Endodermal cell (in vitro differentiated cells): ENCODE measurements at places on chromosomes 7 and 10.
A peak's percentile ranks its signal among the peaks of the same experiment; 100 is the strongest.

DNA sequence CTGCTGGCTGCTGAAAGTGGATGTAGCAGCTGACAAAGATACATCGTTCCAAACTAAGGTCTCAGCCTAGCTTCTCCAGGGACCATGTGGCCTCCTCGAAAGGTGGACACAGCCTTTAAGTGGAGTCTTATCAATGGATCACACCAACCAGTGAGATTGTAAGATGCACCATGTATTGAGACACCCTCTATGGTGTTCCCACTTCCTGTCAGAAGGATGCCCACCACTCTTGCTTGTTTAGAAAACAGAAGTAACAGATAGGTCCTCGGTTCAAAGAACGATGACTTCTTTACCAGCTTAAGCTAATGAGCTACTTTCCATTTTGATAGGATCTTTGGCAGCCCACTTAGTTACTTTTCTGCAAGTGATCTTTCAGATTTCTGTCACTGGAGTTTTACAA, 34.3 kb downstream of the SLC25A13 start:
- DNase-seq, result no peak

DNA sequence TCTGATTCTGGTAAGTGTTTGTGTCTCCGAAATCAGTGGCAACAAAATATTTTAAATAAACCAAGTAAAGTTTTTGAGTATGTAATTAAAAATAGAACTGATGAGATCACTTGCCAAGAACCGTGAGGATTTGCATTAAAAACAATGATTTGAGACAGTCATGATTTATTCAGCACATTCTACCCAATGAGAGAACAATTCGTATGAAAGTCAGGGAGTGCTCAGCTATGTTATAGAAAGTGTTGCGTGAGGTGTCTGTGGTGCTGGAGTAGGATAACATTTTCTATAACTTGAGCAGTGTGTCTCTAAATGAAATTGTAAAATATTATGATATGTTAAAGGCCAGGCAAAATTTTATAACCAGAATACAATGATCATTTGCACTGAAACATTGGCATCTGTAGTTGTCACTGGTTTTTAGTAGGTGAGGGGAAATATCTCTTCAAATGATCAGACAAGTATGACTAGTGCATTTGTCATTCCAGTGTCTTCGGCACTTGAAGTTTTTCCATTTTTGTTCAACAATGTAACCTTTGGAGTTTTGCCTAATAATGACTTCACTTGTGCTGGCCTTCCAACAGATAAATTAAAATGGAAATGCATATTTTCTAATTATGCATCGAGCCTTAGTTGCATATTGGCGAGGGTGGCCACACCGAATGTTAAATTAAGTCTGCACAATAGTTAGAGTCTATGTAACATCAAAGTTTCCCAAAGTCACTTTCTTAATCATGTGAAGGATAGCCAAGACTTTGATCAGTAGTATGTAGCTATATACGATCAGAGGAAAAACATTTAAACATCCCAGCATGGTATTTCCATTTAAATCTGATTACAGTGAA, 335.9 kb downstream of the GFRA1 start:
- DNase-seq, result no peak

DNA sequence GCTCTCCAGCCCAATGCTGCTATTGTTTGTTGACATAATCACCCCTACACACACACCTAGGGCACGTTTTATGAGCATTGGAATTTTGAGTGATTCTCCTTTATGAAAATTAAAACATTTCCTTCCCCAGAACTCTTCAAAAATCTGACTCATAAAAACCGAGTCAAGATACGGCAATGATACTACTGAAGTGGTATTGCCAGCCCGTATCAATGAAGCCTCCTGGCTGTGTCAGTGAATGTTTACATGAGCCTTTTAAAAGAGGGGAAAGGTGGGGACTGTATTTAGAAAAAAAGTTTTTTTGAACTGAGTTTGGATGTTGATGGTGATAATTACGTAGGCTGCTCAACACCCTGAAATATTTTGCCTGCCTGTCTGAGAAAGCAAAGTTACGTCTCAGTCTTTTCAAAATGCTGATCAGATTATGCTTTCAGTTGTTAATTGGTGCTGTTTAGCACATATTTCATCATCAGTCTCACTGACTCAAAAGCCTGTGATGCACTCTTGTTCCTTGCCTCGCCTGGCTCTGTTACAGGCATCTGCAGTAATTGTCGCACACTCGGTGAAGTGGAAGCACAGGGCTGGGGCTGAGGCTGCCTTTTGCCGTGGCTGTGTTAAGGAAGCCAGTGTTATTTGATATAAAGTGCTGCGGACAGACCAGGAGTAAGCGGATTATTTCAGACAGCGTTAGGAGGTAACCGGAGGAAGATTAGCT, 157.4 kb upstream of the TCF7L2 start:
- DNase-seq, result no peak

DNA sequence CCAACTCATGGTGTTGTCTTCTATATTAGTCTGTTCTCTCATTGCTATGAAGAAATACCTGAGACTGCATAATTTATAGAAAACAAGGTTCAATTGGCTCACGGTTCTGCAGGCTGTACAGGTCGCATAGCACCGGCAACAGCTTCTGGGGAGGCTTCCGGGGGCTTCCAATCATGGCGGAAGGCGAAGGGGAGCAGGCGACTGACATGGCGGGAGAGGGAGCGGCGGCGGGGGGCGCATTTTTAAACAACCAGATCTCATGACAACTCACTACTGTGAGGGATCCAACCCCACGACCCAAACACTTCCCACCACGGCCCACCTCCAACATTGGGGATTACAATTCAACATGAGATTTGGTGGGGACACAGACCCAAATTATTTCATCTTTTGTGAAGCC, 28.7 kb upstream of the GDI2 start:
- DNase-seq, result peak; percentile 37

- peak; percentile 77 for DNase-seq
Measured at GRCh38 chr10:107144490-107144889, 20.0 kb downstream of the SORCS1 start.

DNA sequence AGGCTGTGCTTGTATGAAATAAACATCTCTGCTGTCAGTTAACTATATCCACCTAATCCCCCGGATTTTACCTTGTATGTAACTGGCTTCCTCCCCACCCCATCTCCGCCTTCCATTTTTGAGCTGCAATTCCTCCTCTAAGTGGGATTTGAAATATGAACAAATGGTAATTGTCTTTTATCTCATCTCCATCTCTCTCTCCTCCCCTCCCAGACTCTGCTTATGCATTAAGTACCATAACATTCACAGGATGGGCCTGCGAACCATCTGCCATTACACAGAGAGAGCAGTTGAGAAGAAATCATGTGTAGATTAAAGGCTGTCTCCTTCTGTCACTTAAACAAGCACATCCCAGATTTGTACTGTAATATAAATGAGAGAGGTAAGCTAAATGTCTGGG, 1169.9 kb downstream of the TYW1 start:
- no peak for DNase-seq

- DNase-seq, result no peak
Measured at GRCh38 chr10:14550471-14550981, 219.8 kb upstream of the FRMD4A start.

GRCh38 chr7:142956951-142957623, 5.1 kb downstream of the KEL start:
- peak; percentile 63 for DNase-seq

GRCh38 chr7:155375337-155376277, 77.9 kb downstream of the INSIG1 start:
- peak; percentile 69 for DNase-seq

- DNase-seq, result no peak
Measured at GRCh38 chr10:64275774-64276173, 754.6 kb downstream of the REEP3 start.

- no peak for DNase-seq
Measured at GRCh38 chr7:107913851-107914250, 22.9 kb downstream of the DLD start.

DNA sequence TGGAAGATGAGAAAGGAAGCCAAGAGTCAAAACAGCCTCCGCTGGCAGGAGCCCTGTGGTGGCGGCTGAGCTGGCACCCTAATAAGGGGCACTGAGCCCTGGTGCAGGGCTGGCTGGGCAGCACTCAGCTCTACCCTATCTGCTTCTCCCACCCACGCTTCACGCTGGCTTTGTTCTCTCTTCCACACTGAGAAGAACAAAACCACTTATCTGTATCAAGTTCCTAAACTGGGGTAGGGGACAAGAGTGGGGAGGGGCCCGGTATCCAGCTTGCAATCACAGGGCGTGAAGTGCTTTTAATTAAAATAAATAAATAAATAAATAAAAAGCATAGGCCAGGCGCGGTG, 52.1 kb downstream of the FAM53B start:
- no peak for DNase-seq

GRCh38 chr10:26439406-26440087, 1.4 kb downstream of the APBB1IP start:
- no peak for DNase-seq

DNA sequence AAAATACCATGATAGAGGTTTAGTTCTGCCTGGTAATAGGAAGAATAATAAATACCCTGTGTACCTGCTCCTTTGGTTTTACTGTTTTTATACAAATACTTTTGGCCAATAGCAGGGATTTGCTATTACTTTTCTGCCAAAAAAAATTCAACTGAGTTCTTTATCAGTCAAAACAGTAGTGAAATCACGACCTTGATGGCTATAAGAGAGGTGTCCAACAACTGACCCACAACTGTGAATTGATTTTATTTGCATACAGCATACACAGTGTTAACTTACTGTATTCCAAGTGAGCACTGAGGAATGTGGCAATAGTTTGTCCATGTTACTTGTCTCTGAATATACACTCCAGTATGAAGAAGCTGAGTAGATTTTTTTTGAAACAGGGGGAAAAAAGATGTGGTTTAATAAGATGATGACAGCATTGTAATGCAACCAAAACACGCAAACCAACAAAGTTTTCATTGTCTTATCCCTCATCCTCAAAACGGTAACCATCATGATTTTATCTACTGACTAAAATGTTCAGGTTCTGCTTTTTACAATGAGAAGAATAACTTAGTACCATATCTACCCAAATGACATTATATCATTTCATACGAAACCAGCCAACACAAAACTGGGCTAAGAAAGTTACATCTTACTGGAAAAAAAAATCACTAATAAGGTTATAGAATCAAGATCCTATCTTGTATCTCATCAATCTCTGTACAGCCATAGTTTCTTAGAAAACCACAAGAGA, 63.3 kb downstream of the GSAP start:
- no peak for DNase-seq
